ENCODE measurements at places on chromosomes 7 and 10. TPM values are rescaled to one million over a fixed set of nuclear protein-coding genes. Genes with fewer than 3 reads are reported as not detected.

DNA sequence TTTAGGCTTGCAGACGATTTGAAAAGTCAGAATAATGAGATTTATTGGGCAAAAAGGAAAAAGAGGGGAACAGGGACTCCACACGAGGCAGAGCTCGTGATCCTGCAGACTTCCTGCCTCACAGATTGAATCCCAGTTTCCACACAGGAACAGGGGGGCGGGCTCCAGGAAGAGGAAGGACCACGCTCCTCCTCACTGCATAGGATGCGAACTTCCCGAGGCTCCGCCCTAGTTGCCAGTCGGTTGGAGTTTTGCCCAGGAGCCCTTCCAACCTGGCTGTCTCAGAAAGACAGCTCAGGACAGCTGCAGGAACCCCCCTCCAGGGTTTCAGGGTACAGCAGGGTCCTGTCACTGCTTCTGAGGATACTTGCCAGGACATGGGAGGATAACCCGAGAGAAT lies 488.3 kb upstream of the ADARB2 start:
- H3K27ac ChIP-seq: no peak overlapping the region
- no peak overlapping the region for H3K4me3 ChIP-seq
- H3K4me1 ChIP-seq: no peaks in the 10 kb centered on the region
- H3K36me3 ChIP-seq: no peaks in the 10 kb centered on the region

- H3K27ac ChIP-seq: no peak overlapping the region
- H3K4me1 ChIP-seq: no peaks in the 10 kb centered on the region
- H3K36me3 ChIP-seq: no peaks in the 10 kb centered on the region
- no peaks in the 10 kb centered on the region for H3K27me3 ChIP-seq
- H3K4me3 ChIP-seq: no peak overlapping the region
- DNase-seq: no peak
Measured at GRCh38 chr10:85916286-85916685, 450.3 kb downstream of the GRID1 start.

GRCh38 chr7:121761399-121761798 lies 111.6 kb upstream of the PTPRZ1 start:
- DNase-seq: no peak
- H3K27ac ChIP-seq: no peak overlapping the region
- H3K4me3 ChIP-seq: no peak overlapping the region
- H3K27me3 ChIP-seq: no peaks in the 10 kb centered on the region

DNA sequence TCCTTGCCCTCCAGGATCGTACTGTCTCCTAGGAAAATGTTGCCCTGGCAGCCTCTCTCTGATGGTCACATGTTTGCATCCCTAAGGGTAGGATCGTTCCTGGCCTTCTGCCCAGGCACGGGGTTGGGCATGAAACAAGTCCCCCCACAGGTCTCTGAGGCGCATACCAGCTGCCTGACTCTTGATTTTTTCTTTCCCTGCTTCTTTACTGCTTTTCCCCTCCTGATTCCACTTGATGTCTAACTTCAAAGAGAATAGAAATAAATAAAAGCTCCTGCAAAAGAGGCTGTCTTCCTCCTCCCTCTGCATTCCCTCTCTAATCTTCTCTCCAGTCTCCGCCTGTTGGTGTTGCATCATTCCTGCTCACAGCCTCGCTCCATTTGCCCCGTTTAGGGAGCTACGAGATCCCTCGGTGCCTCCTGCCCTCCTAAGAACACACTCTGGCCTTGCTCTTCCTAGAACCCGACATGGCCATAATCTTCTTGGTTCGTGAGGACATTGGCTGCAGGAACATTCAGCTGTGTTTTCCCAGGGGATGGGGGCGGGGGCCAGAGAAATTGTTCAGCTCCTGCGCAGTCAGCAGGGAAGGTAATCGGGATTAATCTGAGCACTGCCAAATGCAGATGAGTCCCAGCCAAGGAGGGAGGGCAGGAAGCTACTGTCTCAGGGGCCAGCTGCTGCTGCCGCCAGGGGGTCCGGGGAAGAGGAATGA lies 26.0 kb downstream of the LEP start:
- no peaks in the 10 kb centered on the region for H3K27me3 ChIP-seq
- H3K4me3 ChIP-seq: no peak overlapping the region
- no peaks in the 10 kb centered on the region for H3K36me3 ChIP-seq
- no peak for DNase-seq
- no peak overlapping the region for H3K27ac ChIP-seq
- no peaks in the 10 kb centered on the region for H3K4me1 ChIP-seq

DNA sequence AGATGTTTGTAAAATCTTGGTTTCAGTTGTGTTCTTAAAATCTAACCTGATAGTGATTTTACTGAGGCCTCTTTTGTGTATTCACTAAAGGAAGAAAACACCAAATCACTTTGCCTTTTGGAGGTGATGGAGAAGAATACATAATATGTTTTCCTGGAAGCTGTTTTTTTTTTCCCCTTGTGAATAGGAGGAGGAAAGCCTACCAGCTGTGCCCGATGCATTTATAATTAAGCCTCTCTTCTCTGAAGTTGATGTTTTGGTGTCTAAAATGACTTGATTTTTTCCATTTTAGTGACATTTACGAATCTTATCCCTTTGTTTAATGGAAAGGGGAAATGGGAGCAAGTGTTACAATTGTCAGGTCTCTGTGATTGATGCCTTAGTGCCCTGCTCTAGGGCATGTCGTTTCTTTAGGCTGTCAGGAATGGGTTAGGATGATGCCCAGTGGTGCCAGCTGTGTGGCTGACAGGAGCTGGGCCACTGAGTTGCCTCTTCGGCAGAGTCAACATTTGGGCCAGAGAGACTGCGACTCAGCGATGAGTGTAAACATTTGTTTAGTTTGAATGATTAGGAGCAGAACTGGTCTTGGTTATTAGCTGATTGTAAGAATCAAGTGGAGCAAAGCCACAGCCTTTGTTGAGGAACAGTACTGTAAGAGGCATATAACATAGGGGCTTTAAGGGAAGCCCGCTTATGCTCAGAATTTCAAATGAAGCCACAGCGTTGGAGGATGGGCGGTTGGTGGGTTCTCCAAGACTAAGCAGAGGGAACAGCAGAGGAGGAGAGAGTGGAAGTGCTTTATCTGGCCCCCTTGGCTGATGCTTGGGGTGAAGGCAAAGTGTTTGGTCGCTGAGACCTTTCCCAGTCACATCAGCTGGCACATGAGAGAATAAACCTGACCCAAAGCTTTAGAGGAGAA lies 81.6 kb downstream of the CDK14 start:
- H3K27ac ChIP-seq: no peak overlapping the region
- no peak overlapping the region for H3K4me3 ChIP-seq
- H3K27me3 ChIP-seq: no peaks in the 10 kb centered on the region
- H3K36me3 ChIP-seq: no peaks in the 10 kb centered on the region

DNA sequence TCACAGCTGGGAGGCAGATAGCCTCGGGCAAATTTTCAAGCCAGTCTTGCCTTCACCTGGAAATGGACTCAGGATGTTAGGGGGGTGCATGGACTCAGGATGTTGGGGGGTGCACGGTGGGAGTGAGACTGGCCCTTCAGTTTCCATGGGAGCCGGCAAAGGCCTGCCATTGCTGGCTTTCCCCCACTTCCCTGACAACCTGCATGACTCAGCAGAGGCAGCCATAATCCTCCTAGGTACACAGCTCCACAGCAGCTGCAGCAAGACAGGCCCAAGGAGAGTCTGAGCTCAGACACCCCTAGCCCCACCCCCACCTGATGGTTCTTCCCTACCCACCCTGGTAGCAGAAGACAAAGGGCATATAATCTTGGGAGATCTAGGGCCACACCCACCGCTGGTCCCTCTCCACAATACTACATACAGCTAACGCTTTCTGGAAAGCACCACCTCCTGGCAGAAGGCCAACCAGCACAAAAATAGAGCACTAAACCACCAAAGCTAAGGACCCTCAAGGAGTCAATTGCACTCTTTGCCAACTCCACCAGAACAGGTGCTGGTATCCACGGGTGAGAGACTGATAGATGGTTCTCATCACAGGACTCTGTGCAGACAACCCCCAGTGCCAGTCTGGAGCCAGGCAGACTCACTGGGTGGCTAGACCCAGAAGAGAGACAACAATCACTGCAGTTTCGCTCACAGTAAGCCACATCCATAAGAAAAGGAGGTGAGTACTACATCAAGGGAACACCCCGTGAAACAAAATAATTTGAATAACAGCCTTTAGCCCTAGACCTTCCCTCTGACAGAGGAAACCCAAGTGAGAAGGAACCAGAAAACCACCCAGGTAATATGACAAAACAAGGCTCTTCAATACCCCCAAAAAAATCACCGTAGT lies 18.3 kb downstream of the C7orf25 start:
- no peaks in the 10 kb centered on the region for H3K36me3 ChIP-seq
- DNase-seq: no peak
- H3K27me3 ChIP-seq: no peaks in the 10 kb centered on the region
- no peak overlapping the region for H3K4me3 ChIP-seq
- H3K4me1 ChIP-seq: no peaks in the 10 kb centered on the region
- no peak overlapping the region for H3K27ac ChIP-seq

GRCh38 chr7:108284349-108285002 lies 154.3 kb upstream of the LAMB4 start:
- no peak for DNase-seq
- no peak overlapping the region for H3K27ac ChIP-seq
- no peaks in the 10 kb centered on the region for H3K36me3 ChIP-seq
- peaks cover 5% of the 10 kb centered on the region for H3K27me3 ChIP-seq
- no peaks in the 10 kb centered on the region for H3K4me1 ChIP-seq

DNA sequence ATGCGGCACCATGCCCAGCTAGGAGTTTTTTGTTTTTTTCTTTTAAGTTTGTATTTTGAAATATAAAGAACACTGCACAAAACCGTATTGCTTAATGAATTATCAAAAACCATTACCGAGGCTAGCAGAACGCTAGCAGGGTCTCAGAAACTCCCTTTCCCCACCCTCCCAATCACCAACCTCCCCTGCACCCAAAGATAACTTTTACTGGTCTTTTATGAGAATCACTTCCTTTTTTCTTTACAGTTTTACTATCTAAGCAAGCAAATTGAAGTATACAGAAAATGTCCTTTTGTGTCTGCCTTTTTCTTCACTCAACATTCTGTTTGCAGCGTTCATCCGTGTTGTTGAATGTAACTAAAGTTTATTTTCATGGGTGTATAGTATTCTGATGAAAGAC lies 13.4 kb downstream of the HIP1 start:
- no peak overlapping the region for H3K27ac ChIP-seq
- H3K4me3 ChIP-seq: no peak overlapping the region
- H3K36me3 ChIP-seq: no peaks in the 10 kb centered on the region
- H3K4me1 ChIP-seq: peaks cover 26% of the 10 kb centered on the region
- H3K27me3 ChIP-seq: no peaks in the 10 kb centered on the region
- no peak for DNase-seq

DNA sequence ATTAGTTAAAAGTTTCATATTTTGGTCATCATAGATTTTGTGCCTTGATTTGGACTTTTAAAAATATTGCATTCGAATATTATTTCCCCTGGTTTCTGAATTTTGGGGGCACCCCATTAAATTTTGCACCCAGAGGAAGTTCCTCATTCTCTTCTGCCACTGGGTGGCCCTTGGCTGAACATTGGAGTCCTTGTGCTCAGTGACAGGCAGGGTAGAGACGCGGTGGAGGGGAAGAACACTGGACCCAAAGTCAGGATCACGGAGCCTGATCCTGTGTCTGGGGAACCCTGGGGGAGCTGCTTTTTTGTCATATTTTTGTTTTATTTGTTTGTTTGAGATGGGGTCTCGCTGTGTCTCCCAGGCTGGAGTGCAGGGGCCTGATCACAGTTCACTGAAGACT lies 74.7 kb downstream of the MKI67 start:
- no peak overlapping the region for H3K27ac ChIP-seq
- no peak for DNase-seq
- no peak overlapping the region for H3K4me3 ChIP-seq
- H3K27me3 ChIP-seq: no peaks in the 10 kb centered on the region

DNA sequence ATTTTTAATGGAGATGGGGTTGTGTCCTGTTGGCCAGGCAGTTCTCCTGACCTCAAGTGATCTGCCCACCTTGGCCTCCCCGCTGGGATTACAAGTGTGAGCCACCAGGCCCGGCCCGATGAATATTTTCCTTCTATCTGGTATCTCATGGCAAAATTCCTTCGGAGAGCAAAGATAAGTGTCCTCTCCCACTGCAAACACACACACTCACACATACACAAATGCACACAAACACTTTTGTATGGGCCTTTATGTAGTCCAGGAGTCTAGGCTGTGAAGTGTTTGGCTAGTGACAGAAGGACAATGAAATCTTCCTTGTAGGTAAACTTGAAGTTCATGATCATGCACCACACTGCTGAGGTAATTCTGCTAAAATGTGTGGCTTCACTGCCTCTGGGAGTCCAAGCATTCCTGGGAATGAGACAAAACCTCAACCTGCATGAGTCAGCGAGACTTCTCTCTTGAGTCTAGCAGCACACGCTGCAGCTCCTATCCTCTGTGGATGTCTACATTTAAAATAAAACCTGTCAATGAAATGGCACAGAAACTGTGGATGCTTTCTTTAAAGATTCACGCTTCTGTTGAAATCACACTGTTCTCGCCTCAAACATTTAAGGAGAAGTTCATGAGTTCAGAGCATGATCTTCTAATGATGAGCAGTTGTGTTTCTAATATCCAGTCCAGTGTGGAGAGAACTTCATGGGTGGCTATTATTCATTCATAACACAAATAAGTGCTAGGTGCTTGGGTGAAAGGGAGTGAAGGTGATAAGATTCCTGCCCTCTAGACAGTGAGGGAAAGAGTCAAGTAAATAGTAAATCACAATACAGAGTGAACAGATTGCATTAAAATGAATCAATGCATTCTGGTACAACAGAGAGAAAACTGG lies 96.5 kb downstream of the NRP1 start:
- no peak for DNase-seq
- H3K27me3 ChIP-seq: no peaks in the 10 kb centered on the region
- H3K4me1 ChIP-seq: no peaks in the 10 kb centered on the region
- no peak overlapping the region for H3K27ac ChIP-seq
- no peaks in the 10 kb centered on the region for H3K36me3 ChIP-seq

- no peak for DNase-seq
- H3K27ac ChIP-seq: no peak overlapping the region
- no peaks in the 10 kb centered on the region for H3K27me3 ChIP-seq
Measured at GRCh38 chr10:132255489-132256344, 52.0 kb downstream of the STK32C start.

GRCh38 chr7:53350241-53350640 lies 314.8 kb downstream of the POM121L12 start:
- no peaks in the 10 kb centered on the region for H3K36me3 ChIP-seq
- no peak for DNase-seq
- no peaks in the 10 kb centered on the region for H3K27me3 ChIP-seq
- no peaks in the 10 kb centered on the region for H3K4me1 ChIP-seq
- no peak overlapping the region for H3K4me3 ChIP-seq
- no peak overlapping the region for H3K27ac ChIP-seq

- peak; percentile 20 for DNase-seq
- H3K27me3 ChIP-seq: no peaks in the 10 kb centered on the region
- no peaks in the 10 kb centered on the region for H3K36me3 ChIP-seq
- H3K27ac ChIP-seq: no peak overlapping the region
- no peak overlapping the region for H3K4me3 ChIP-seq
- no peaks in the 10 kb centered on the region for H3K4me1 ChIP-seq
Measured at GRCh38 chr7:31782411-31782991, 95.5 kb downstream of the PPP1R17 start.

GRCh38 chr10:17138460-17139042 lies 8.9 kb upstream of the CUBN start:
- no peaks in the 10 kb centered on the region for H3K36me3 ChIP-seq
- no peak overlapping the region for H3K27ac ChIP-seq
- H3K4me1 ChIP-seq: no peaks in the 10 kb centered on the region
- DNase-seq: no peak

GRCh38 chr10:17766731-17767130 lies 14.7 kb downstream of the TMEM236 start:
- DNase-seq: no peak
- H3K27me3 ChIP-seq: no peaks in the 10 kb centered on the region
- H3K4me3 ChIP-seq: no peak overlapping the region
- H3K4me1 ChIP-seq: no peaks in the 10 kb centered on the region

Gene AKR1C1
- 0.64 TPM for total RNA-seq

Gene OR13A1
- total RNA-seq: 0.23 TPM

Gene AQP1
- total RNA-seq: 0.72 TPM

Gene RSPH10B2
- total RNA-seq: 0.21 TPM

Gene SPDYE5
- not detected for total RNA-seq

Gene CDK14
- 56.7 TPM for total RNA-seq

Gene GPR85
- not detected for total RNA-seq

Gene TRIM50
- total RNA-seq: not detected

Measured in GM12878 (cell line).